ENCODE measurements at places on chromosomes 5 and 9.

GRCh38 chr5:135482381-135482933, 30.3 kb upstream of the TIFAB start:
- DNase-seq, result no peak

DNA sequence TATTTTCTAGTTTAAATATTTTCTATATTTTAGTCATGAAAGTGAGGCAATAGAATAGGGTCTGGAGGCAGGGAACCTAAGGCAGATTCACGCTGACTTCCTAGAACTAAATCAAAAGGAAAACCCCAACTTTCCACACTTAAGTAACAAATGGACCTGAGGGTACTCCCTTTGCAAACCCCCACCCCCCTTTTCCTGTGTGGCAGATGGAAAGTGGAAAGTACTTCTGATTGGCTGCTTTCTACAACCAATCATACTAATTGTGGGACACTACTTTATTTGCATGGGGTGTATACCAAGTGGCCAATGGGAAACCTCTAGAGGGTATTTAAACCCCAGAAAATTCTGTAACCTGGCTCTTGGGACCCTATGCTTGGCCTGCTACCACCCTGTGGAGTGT, 4.8 kb upstream of the CENPH start:
- no peak for DNase-seq

DNA sequence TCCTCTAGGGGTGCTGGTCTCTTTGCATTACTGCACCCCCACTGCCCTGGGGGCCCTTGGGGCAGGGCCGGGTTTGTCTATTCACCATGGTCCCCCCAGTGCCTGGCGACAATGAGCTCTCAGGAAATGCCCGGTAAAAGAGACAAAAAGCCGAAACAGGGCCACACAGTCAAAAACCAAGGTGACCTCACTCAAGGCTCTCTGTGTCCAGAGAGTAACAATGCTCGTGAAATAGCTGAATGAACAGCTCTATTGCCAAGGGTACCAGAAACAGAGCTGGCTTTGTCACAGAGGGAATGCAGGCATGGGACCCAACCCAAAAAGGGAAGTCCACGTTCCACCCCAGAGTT, 16.0 kb downstream of the SH3PXD2B start:
- no peak for DNase-seq

- DNase-seq, result no peak
These were observed 19.6 kb downstream of the IRX1 start for GRCh38 chr5:3615217-3615616.

DNA sequence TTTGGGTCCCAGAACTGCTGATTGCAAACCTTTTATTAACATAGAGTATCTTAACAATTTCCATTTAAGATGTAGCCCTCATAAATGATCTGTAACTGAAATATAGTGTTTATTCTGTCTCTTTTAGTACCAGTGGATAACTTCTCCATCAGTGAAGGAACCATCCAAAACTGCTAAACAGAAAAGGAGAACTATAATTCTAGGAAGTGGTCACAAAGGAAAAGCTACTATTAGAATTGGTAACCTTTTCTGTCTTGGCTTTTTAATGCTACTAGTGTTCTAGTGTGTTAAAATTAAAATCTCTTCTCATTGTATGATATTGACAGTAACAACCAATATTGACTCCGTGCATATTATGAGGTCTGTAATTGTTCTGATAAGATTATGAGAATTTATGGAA, 12.8 kb downstream of the CEP78 start:
- no peak for DNase-seq

DNA sequence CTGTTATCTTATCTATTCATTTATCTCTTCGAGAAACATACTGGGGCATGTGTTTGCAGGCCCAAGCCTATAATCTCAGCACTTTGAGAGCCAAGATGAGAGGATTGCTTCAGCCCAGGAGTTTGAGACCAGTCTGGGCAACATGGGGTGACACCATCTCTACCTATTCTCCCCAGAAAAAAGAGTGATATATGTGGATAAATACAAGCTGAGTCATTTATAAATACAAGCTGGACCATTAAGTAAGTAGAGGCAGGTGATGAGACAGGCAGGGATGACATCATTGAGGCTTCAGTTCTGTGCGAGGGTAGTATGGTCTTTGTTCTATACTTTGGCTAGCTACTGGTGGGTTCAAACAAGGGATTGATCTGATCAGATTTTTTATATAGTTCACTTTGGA, 25.6 kb downstream of the PBX3 start:
- no peak for DNase-seq

DNA sequence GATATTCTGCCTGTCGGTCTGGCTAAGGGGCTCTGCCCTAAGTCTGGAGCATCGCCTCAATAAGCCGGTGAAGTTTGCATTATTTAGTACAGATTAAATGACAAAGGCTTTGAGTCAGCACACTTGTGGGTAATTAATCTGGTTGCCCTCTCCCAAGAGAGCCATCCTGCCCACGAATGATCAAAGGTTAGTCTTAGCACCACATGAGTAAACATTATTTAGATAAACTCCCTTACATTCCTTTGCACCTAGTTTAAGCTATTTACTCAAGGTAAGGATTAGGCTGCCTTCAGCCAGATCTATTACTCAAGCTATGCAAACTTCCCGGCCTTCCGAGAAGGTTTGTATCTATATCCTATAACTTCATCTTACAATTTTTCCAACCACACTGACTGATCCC, 572.1 kb downstream of the CHSY3 start:
- DNase-seq, result no peak

DNA sequence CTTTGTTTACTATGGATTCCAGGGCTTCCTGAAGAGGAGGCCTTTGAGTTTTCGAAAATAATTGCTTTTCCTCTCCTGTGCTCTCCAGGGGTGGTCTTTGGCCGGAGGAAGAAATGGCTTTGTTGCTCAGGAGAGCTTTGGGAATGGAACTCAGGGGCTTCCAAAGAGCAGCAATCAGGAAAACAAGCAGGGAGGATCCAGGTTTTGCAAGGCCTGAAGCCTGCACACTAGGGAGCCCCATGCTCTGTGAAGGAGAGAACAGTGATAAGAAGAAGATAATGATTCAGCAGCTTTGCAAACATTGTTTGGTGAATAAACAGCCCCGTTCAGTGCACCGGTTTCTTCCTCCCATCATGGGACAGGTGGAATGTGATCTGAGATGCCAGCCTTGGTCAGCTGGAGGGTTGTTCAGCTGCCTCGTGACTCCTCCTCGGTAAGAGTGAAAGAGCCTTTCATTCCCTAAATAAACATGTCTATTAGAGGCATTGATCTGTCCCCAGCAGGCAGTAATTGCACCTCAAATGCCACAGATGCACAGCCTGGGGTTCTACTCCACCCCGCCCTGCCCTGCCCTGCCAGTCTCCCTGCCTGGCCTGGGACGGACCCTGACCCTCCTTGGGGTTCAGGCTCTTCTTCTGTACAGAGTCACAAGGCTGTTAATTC, 11.5 kb upstream of the ALDH1B1 start:
- no peak for DNase-seq

- DNase-seq, result no peak
These were observed 191.8 kb downstream of the MELK start for GRCh38 chr9:36764364-36765076.

DNA sequence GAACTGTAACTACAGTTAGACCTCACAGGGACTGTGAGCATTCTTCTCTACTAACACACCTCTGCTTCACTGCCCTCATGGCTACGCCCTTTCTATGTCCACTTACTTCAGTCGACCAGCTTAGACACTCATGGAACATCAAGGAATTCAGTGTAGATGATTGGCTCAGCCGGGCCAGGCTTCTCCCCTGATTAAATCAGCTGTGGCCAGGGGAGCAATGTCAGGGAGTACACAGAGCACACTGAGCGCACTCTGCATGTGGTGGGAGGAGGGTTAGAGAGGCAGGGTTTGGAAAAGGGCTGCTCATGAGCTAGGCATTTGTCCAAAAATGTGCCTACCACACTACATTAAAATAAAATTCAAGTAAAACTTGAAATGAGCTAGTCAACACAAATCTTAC, 400.5 kb downstream of the ARRDC3 start:
- no peak for DNase-seq

- no peak for DNase-seq
These were observed 8.3 kb downstream of the HNRNPH1 start for GRCh38 chr5:179615203-179615602.

- no peak for DNase-seq
These were observed 26.4 kb downstream of the IL9 start for GRCh38 chr5:135869276-135869675.

GRCh38 chr5:32279786-32280185, 33.0 kb downstream of the MTMR12 start:
- DNase-seq, result no peak

GRCh38 chr5:166994226-166994625, 1297.2 kb upstream of the WWC1 start:
- no peak for DNase-seq

DNA sequence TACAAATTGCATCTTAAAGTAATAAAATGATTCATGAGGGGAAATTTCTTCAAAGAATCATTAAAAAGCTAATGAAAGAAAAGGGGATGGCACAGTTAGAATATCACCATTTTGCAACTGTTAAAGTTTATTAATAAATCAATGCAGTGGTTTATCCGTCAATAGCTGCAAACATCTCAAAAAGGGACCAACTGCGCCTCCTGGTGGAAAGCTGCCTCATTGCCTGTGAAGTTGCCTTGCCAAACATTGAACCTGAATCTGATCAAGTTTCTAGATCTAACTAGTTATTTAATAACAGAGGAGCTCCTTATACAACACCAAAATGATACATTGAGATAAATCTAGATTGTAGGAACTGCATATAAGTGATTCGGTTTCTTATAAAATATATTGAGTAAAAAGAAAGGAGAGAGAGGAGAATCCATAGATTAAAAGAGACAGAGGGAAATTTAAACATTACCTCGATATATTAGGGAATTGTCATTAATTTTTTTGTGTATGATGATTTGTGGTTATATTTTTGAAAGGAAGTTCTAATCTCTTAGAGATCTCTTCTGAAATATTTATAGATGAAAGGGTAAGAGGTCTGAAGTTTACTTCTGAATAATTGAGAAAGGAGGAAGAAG, 6.9 kb upstream of the NDUFB6 start:
- no peak for DNase-seq
